ENCODE measurements at places on chromosomes 6 and 20. TPM values are rescaled to one million over a fixed set of nuclear protein-coding genes. Genes with fewer than 3 reads are reported as not detected.

The MUC21 gene
- total RNA-seq: not detected

The SNAP25 gene
- total RNA-seq: not detected

The PCSK2 gene
- total RNA-seq: 1.3 TPM

The NKX2-2 gene
- not detected for total RNA-seq

The ECI2 gene
- total RNA-seq: 150 TPM

The ARMH2 gene
- not detected for total RNA-seq

The SEMG1 gene
- not detected for total RNA-seq

The SMOC2 gene
- total RNA-seq: 16.4 TPM

GRCh38 chr6:33717934-33718455, 6.5 kb upstream of the UQCC2 start:
- DNase-seq: no peak

- DNase-seq: no peak
Measured at GRCh38 chr20:53032046-53032445, 59.9 kb downstream of the TSHZ2 start.

GRCh38 chr6:157001716-157002115, 224.5 kb downstream of the ARID1B start:
- no peak for DNase-seq

Data from Right ventricle myocardium inferior (tissue), 1 donor.